ENCODE measurements at places on chromosomes 3 and 15.
A peak's percentile ranks its signal among the peaks of the same experiment; 100 is the strongest.

DNA sequence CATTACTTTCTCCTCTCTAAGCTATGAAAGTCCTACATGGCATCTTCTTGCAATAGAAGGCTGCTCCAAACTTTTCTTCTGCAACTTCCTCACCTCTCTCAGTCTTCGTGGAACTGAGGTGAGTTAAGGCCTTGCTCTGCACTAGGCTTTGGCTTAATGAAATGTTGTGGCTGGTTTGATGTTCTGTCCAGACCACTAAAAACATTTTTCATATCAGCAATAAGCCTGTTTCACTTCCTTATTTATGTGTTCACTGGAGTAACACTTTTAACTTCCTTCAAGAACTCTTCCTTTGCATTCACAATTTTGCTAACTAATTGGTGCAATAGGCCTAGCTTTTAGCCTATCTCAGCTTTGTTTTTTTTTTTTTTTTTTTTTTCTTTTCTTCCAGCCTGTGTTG lies 335.3 kb upstream of the NECTIN3 start:
- no peak for DNase-seq

- DNase-seq: no peak
Observed at GRCh38 chr3:10957976-10958749, 34.4 kb upstream of the SLC6A1 start.

DNA sequence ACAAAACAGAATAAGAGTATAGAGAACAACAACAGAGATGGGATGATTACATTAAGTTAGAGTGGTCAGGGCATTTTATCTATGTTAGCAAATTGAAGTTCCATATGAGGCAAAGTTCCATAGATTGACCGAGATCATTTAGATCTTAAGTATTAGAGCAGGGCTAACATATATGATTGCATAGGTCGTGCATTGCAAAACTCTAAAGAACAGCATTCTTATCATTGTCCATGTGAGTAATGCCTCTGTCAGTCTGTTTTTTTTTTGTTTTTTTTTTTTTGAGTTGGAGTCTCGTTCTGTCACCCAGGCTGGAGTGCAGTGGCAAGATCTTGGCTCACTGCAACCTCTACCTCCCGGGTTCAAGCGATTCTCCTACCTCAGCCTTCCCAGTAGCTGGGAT lies 341.7 kb upstream of the KCNH8 start:
- no peak for DNase-seq

DNA sequence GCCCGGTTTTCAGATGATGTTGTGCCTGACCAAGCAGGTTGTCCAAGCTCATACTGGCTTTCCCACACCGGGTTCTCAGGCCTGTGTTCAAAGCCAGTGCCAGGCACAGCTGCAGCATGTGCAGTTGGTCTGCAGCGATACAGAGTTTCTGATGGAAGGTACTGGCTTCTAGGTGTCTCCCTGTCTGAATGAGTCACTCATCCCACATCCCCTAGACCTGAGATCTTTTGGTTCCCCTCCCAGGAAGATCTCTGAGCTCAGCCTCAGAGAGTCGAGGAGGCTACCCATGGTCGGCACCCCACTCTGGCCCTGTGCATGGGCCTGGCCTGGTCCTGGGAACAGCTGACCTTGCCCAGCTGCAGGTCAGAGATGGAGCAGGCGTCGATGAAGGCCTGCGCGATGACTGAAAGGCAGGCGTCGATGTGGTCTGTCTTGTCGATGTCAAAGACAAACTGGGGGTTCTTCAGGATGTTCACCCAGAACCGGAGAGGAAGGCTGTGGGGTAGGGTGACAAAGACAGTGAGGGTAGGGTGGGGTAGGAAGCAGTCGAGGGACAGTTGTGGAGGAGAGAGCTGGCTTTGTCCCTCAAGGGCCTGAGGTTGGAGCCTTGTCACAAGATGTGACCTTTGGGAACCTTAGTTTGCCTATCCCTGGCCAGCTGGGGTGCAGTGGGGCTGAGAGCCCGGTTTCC lies 15.3 kb downstream of the H1-8 start:
- DNase-seq: no peak

GRCh38 chr3:120182613-120183511 lies 88.6 kb upstream of the GSK3B start:
- no peak for DNase-seq

- DNase-seq: no peak
Observed at GRCh38 chr15:37014566-37014965, 85.8 kb downstream of the MEIS2 start.

DNA sequence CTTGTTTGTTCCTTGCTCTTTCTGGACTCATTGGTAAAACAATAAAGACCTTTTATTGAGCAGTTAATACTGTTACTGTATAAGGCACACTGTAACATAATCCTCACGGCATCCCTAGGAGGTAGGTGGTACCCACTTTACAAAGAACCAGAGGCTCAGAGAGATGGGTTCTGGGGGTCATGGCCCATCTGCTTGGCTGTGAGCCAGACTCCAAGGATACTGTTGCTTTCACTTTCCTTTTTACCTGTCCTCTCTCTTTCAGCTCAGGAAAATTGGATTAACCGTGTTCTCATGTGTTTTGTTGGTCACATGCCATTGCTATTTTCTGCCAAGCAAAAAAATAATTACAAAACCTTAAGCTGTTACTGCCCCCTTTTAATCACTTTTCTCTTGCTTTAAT lies 34.8 kb upstream of the FILIP1L start:
- no peak for DNase-seq

DNA sequence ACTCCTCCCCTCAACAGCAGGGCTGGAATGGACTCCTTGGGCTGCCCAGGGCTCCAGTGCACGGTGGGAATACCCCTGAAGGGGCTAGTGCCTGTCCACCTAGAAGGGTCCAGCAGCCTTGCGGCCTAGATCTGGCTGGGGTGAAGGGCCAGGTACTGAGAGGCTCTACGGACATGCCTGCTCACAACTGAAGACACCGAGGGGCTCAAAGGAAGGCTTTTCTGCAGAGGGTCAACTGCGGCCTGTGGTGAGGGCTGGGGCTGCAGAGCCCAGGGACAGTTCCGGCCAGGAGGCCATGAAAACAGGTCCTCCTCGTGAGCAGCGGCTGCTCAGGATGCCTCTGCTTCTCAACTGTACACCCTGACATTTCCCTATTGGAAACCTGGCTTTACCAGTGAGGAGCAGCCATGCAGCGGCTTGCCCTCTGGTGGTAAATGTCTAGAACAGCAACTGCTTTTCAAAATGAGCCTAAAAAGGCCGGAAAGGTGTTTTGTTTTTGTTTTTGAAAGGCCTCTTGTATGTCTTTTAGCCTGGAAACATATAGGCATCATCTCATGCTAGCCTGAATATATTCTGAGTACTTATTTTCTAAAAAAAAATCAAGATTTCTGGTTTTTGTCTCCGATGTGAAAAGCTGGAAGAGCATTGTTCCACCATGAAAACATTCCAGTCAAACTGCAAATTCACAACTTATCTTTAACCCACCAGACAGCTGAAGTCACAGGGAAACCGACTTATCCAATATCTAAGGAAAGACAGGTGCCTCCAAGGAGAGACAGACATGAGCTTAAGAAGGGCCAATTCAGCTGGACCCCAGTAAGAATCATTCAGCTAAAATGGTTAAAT lies 163.4 kb downstream of the KLF13 start:
- peak; percentile 33 for DNase-seq

DNA sequence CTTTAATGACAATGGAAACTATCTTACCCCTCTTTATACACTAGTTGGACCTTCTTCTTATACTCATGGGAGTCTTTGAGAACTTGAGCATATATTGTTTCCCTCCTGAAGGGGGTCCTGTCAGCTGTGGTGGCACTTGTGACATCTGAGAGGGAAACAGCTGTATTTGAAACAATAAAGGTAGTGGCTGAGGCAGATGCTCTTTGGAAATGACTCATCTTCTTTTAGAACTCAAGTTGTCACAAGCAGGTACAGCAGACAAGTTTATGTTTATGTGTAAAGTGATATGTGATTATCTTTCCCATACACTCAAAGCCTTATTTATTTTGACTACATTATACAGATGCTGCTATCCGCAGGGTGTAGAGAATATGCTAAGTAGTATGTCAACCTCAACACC lies 220.0 kb upstream of the GRM7 start:
- no peak for DNase-seq

GRCh38 chr15:101104141-101104540 lies 147.7 kb downstream of the CHSY1 start:
- DNase-seq: no peak

DNA sequence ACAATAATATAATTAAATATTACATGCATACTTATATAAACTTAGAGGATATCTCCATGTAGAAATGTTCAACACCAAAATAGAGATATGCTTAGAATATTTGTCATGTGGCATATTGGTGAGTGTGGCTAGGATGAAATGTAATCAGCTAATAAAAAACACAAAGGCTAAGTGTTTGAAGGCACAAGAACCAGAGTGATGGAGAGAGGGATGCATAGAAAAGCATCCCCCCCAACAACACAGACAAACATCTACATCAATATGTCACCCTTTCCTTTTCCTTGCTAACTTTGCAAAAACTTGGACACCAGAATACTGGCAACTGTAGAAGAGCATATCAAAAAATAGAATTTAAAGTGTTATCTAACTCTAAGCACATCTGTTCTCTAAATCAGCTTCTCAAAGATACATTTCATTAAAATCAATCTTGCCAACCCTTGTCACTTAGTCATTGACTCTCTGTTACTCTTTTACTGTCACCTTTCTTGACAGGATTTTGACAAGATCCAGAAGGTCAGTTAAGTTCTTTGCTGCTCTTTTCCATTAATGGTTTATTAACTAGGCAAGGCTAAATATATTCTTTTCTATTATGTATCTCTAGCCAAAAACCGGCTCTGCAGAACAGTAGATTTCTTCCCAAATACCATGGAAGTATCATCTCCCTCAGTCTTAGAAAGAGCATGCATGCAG lies 695.9 kb downstream of the OTOL1 start:
- no peak for DNase-seq

DNA sequence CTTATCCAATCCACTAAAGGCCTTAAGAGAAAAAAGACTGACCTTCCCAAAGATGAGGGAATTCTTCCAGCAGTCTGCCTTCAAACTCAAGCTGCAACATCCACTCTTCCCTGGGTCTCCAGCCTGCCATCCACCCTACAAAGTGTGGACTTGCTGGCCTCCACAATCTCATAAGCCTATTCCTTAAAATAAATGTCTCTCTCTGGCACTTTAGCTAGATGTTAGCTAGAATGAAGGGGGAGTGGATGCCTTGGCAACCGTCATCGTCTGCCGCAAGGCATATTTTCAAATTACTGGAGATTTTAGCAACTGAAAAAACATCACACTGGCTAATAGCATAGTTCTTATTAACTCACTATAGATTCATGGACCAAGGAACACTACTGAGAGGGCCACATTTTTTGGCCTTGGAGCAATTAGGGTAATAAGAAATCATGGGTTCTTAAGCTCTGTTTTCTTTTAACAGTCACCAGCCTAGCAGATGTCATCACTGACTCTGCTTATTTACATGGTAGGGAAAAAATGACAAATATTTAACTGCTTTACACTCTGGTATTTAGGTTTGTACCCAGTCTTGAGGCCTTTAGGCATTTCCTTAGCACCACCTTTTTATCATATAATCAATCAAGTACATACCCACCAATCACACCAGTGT lies 245.3 kb downstream of the MYRIP start:
- no peak for DNase-seq

- DNase-seq: no peak
Observed at GRCh38 chr3:186467969-186468368, 76.2 kb downstream of the CRYGS start.

DNA sequence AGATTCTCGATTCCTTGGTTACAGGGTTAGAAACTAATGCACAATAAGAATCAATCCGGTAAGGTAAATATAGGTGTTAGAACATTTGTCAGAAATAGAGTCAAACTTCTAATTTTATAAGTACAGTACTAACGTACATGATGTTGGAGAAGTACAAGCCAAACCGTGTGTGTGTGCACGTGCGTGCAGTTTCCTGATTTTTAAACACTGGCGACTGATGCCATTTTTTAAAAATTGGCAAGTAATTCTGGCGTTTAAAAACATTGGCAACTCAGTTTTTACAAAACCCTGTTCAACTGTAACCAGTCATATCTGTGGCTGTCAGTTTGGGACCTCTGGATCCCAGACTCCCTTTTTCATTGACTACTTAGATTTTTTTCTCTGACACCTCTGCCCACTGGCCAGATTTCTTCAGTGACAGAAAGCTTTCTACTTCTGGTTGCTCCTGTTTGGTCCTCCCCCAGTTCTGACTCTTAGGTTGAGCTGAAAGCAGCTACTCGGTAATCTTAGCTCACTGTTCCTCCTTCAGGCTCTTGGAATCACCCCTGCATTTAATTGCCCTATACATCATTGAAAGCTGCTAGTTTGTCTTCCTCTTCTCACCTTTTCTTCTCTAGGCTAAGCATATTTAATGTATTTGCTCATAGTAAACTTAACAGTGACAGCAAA lies 843 bp downstream of the ATG7 start:
- DNase-seq: no peak

- DNase-seq: no peak
Observed at GRCh38 chr15:40995656-40996055, 42.4 kb downstream of the CHAC1 start.

DNA sequence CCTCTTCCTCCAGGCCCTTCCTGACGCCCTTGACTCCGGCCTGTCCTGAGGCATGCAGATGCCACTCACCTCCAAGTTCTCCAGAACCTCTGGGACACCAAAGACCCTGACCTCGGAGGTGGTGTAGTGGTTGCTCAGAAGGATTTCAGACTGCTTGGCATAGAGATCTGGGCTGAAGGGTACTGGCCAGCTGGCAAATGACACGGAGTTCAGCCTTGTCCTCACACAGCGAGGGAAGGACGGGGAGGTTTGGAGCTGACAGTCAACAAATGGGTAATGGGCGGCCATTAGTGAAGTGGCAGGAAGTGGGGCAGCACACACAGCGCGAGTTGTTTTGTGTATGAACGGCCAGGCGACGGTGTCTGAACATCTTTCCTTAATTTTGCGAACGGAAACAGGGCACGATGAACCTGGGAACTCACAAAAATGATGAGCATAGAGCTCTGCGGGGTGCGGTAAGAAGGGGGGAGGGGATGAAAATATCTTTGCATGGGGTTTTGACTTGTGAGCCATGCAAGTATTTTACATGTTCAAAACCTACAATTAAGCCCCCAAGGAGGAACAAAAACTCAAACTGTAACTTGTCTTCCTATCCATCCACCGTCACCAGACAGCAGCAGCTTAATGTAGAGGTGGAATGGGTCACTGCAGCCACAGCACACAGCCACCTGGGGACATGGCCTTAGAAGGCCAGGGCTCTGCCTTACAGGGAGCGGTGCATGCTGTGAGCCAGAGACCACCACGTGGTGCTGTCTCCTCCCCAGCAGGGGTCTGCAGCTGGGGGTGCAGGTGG lies 43.6 kb upstream of the RPL32 start:
- DNase-seq: no peak

- DNase-seq: no peak
Observed at GRCh38 chr3:70803319-70803718, 490.9 kb upstream of the MDFIC2 start.

- DNase-seq: no peak
Observed at GRCh38 chr15:63243776-63244175, 33.6 kb upstream of the APH1B start.

Data from CD4-positive, alpha-beta T cell treated with Interferon gamma for 1 hour (primary cell).